ENCODE measurements at places on chromosomes 2 and 18.

GRCh38 chr2:54723996-54724559, 616 bp downstream of the EML6 start:
- no peak for DNase-seq

GRCh38 chr2:101827246-101827645, 129.7 kb downstream of the MAP4K4 start:
- DNase-seq, result no peak

DNA sequence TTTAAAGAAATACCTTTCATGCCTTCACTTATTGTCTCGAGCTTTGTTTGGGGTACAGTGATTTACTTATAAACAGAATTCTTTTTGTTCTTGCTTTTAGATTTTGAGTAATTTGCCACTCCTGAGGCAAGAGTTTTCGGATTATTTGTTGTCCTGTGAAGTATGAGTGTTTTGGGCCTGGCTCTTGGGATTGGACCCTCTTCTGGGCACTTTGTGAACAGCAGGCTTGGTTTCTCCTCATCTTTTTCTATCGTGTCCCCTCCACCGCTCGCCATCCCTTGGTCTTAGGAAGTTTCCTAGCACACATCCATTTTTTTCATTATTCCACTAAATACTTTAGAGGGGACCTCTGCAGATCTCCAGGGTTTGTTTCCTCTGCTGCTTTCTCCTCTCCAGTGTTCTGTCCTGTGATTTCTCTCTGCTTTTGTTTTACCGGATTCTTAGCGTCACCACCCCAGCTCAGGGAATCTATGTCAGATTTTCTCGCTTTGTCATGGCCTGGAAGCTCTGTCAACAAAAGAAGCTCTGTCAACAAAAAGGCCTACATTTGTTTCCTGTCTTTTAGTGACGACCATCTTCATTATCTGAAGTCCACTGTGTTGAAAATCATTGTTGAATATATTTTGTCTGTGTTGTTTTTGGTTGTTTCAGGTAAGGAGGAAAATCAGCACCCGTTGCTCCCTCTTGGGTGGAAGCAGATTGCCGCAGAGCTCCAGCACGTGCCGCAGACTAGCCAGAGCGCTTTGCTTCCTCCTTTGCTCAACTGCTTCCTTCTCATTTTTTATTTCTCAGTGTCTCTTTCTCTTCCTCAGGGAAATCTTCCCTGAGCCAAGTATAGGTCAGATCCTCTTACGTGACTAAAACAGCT, 27.8 kb downstream of the ANKRD62 start:
- DNase-seq, result no peak

DNA sequence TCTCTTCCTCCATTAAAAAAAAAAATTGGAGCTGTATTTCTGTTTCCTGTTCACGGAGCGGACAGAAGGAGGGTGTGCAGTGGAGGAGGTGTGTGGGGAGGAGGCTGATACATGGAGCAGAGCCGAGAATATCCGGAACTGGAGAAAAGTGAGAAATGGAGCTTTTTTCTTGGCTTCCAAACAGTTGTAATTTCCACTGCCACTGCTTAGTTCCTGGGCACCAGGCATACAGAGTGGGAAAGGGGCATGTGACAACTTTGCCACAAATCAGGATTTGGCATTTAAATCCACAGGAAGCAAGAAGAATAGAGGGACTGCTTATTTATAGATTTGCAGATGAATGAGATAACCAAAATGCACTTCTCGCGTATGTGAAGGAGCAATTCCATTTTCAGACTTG, 71.2 kb downstream of the BCL11A start:
- no peak for DNase-seq

- DNase-seq, result no peak
These were observed 145.7 kb downstream of the CERS6 start for GRCh38 chr2:168601741-168602140.
